ENCODE measurements at places on chromosomes 12 and 14. TPM values are rescaled to one million over a fixed set of nuclear protein-coding genes. Genes with fewer than 3 reads are reported as not detected.

Gene KCNC2
- total RNA-seq = not detected

Gene DNAI7
- 0.28 TPM for total RNA-seq

Gene SLC17A8
- total RNA-seq = not detected

Gene VRTN
- total RNA-seq = not detected

Gene C12orf50
- total RNA-seq = not detected

Gene TOMM20L
- not detected for total RNA-seq

Gene LRRK2
- 0.65 TPM for total RNA-seq

Gene CFAP251
- 2.9 TPM for total RNA-seq

Gene TEX52
- not detected for total RNA-seq
